ENCODE measurements at places on chromosomes 11 and 22. TPM values are rescaled to one million over a fixed set of nuclear protein-coding genes. Genes with fewer than 3 reads are reported as not detected.

- no peaks in the 10 kb centered on the region for H3K4me1 ChIP-seq
- H3K4me3 ChIP-seq, result no peak overlapping the region
- no peaks in the 10 kb centered on the region for H3K36me3 ChIP-seq
- no peak overlapping the region for H3K27ac ChIP-seq
- DNase-seq, result no peak
Observed at GRCh38 chr11:115104851-115105453, 399.3 kb downstream of the CADM1 start.

The SCGB1C1 gene
- not detected for total RNA-seq

DNA sequence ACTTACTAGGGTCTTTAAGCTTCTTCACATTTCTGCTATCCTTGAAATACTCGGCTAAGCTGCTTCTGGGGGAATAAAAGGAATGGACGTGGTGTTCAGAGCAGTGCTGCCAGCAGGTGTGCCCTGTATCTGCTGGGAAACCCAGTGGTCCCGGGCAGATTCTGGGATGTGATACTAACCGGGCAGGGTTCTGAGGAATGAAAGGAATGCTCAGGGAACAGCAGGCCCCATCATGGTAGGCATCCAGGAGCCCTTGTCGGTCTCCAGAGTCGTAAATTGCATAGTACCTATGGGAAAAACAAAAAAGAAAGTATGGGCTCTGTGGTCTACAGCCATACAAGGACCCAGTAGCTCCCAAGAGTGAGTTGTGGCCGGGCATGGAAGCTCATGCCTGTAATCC lies 4.5 kb upstream of the TMEM223 start:
- H3K27ac ChIP-seq, result no peak overlapping the region
- H3K36me3 ChIP-seq, result peaks cover 59% of the 10 kb centered on the region
- H3K4me1 ChIP-seq, result peaks cover 13% of the 10 kb centered on the region
- no peak for DNase-seq
- H3K4me3 ChIP-seq, result no peak overlapping the region

The PLA2G3 gene
- total RNA-seq, result not detected

The CRYBB3 gene
- not detected for total RNA-seq

- no peak overlapping the region for H3K4me3 ChIP-seq
- no peak overlapping the region for H3K27ac ChIP-seq
- H3K36me3 ChIP-seq, result peaks cover 48% of the 10 kb centered on the region
- H3K27me3 ChIP-seq, result no peaks in the 10 kb centered on the region
- peaks cover 12% of the 10 kb centered on the region for H3K4me1 ChIP-seq
- no peak for DNase-seq
Observed at GRCh38 chr22:19497245-19497644, 17.5 kb downstream of the CDC45 start.

DNA sequence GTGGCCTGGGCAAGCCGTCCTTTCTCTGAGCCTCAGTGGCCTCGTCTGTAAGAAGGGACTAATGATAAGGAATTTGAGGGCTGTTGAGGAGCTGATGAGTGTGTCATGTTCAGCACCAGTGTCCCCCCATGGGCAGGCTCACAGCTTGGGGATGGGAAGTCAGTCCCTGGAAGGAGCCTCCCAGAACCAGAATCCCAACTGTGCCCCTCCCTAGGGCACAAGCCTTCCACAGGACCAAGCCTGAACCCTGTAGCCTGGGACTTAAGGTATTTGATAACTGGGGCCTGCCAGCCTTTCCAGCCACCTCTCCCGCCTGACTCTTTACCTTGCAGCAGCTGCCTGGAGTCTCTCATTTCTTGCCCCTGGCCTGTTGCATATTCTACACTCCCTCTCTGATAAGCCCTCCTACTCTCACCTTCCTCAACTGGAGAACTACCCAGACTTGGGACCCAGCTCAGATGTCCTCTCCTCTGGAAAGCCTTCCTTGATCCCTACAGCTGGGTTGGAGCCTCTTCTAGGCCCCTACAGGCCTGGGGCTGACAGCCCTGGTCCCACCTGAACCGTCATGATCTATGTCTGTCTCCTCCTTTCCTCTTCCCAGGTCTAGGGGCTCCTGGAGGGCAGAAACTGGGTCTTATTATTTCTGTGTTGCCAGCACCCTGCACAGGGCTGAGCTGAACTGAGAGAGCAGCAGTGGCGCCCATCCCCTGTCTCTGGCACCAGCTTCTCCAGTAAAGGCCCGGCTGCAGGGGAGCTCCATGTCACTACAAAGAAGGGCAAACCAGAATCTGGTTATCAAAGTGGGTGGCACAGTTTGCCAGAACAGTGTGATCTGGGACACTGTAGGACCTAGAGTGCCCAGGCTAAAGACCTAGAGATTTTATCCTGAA lies 1.6 kb downstream of the P2RY2 start:
- DNase-seq, result no peak
- H3K4me3 ChIP-seq, result no peak overlapping the region
- H3K27me3 ChIP-seq, result peaks cover 15% of the 10 kb centered on the region
- no peaks in the 10 kb centered on the region for H3K36me3 ChIP-seq
- H3K4me1 ChIP-seq, result peaks cover 4% of the 10 kb centered on the region

DNA sequence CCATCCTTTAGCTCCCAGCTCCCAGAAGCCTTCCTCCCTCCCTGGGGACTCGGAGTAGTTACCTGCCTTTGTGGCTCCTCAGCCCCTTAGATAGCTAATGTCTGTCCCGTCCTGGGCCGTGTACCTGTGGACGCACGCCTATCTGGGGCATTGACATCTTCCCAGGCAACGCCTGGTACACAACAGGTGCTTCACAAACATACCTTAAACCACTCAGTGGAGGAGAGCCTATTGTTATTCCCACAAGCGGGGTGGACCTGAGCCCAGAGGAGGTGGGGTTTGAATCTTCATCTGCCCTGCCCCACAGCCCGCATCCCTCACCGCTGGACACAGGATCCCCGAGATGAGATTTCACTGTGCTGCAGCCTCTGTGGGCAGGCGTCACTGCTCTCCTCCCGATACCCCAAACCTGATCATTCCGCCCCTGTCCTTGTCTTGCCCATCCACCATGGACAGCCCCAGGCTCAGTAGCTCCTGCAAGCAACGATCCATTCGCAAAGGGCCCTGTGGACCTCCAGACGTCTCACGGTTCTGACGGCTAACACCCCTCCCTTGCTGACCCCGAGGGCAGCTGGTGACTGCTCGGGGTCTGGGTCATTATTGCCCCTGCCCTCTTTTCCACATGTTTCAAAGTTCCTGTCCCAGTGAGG lies 73.8 kb upstream of the SHISAL1 start:
- H3K4me1 ChIP-seq, result no peaks in the 10 kb centered on the region
- H3K27me3 ChIP-seq, result peaks cover 9% of the 10 kb centered on the region
- H3K4me3 ChIP-seq, result no peak overlapping the region
- DNase-seq, result no peak
- no peak overlapping the region for H3K27ac ChIP-seq

The SEPTIN3 gene
- 1.5 TPM for total RNA-seq

GRCh38 chr11:114664641-114665040 lies 13.7 kb upstream of the NXPE2 start:
- H3K4me3 ChIP-seq, result no peak overlapping the region
- peaks cover 1% of the 10 kb centered on the region for H3K36me3 ChIP-seq

The APOBEC3B gene
- 5.5 TPM for total RNA-seq

Data from activated naive CD4-positive, alpha-beta T cell treated with anti-CD3 and anti-CD28 coated beads for 36 hours (primary cell).